ENCODE measurements at places on chromosomes 1 and 21. TPM values are rescaled to one million over a fixed set of nuclear protein-coding genes. Genes with fewer than 3 reads are reported as not detected.

DNA sequence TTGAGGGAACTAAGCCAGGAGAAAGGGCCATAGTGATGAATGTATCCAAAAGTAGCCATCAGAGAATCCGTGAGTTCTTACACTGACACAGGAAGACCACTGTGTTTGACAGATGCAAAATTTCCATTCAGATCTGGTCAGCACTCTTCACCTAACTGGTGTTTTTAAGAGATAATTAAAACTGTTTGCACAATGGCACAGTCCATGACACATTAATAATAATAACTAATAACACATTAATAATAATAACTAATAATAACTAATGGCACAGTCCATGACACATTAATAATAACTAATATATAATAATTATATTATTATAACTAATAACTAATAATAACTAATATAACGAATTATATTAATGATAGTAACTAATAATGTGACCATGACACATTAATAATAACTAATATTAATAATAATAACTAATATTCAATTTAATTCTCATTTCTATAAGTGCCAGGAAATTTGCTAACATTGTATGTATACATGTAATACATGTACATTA lies 195.8 kb downstream of the RGS7 start:
- no peaks in the 10 kb centered on the region for H3K27me3 ChIP-seq
- no peak for DNase-seq

DNA sequence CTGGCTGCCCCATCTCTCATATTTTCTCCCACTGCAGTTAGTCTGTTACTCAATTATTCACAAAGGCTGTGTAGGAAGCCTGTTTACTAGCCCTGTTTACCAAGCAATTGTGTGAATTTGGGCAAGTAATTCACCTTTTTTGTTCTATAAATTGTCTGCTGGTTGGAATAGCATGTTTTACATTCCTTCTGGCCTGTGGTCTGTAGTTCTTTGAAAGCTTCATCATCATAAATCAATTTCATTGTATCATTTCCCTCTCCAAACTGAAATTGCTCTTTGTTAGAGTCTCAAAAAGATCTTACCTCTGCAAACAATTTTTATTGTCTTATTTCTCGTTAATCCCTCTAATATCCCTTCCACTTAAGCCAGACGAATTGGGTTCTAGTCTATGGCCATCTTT lies 1059.5 kb upstream of the ADGRL4 start:
- no peaks in the 10 kb centered on the region for H3K4me1 ChIP-seq
- no peaks in the 10 kb centered on the region for H3K36me3 ChIP-seq
- DNase-seq = no peak
- no peak overlapping the region for H3K27ac ChIP-seq
- no peaks in the 10 kb centered on the region for H3K27me3 ChIP-seq
- no peak overlapping the region for H3K4me3 ChIP-seq

- no peak for DNase-seq
- H3K27me3 ChIP-seq = no peaks in the 10 kb centered on the region
- no peaks in the 10 kb centered on the region for H3K36me3 ChIP-seq
- no peak overlapping the region for H3K27ac ChIP-seq
These were observed 6.4 kb upstream of the GSTM4 start for GRCh38 chr1:109649491-109649914.

- H3K36me3 ChIP-seq = peaks cover 84% of the 10 kb centered on the region
- H3K27ac ChIP-seq = no peak overlapping the region
- H3K4me1 ChIP-seq = peaks cover 6% of the 10 kb centered on the region
- DNase-seq = no peak
These were observed 15.6 kb downstream of the SLFNL1 start for GRCh38 chr1:41005876-41006275.

- H3K27ac ChIP-seq = no peak overlapping the region
- H3K36me3 ChIP-seq = no peaks in the 10 kb centered on the region
- no peaks in the 10 kb centered on the region for H3K27me3 ChIP-seq
- DNase-seq = no peak
- no peak overlapping the region for H3K4me3 ChIP-seq
These were observed 223.5 kb downstream of the KIF26B start for GRCh38 chr1:245378311-245378722.

- H3K4me3 ChIP-seq = no peak overlapping the region
- peaks cover 43% of the 10 kb centered on the region for H3K27me3 ChIP-seq
- no peaks in the 10 kb centered on the region for H3K36me3 ChIP-seq
- peaks cover 9% of the 10 kb centered on the region for H3K4me1 ChIP-seq
- no peak for DNase-seq
These were observed 2.2 kb upstream of the EVA1C start for GRCh38 chr21:32410291-32410690.

DNA sequence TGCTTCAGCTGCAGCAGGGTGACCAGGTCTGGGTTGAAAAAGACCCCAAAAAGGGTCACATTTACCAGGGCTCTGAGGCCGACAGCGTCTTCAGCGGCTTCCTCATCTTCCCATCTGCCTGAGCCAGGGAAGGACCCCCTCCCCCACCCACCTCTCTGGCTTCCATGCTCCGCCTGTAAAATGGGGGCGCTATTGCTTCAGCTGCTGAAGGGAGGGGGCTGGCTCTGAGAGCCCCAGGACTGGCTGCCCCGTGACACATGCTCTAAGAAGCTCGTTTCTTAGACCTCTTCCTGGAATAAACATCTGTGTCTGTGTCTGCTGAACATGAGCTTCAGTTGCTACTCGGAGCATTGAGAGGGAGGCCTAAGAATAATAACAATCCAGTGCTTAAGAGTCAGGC lies 2.9 kb downstream of the C1QA start:
- H3K4me1 ChIP-seq = no peaks in the 10 kb centered on the region
- DNase-seq = no peak
- no peak overlapping the region for H3K27ac ChIP-seq

GRCh38 chr1:110787328-110788071 lies 85.4 kb upstream of the CD53 start:
- no peaks in the 10 kb centered on the region for H3K4me1 ChIP-seq
- H3K4me3 ChIP-seq = no peak overlapping the region
- no peak overlapping the region for H3K27ac ChIP-seq

The LCE2B gene
- polyA plus RNA-seq = not detected

The IL20 gene
- 0.06 TPM for polyA plus RNA-seq

The UHMK1 gene
- 38.5 TPM for polyA plus RNA-seq
